ENCODE measurements at places on chromosomes 3 and 15.
A peak's percentile ranks its signal among the peaks of the same experiment; 100 is the strongest.

DNA sequence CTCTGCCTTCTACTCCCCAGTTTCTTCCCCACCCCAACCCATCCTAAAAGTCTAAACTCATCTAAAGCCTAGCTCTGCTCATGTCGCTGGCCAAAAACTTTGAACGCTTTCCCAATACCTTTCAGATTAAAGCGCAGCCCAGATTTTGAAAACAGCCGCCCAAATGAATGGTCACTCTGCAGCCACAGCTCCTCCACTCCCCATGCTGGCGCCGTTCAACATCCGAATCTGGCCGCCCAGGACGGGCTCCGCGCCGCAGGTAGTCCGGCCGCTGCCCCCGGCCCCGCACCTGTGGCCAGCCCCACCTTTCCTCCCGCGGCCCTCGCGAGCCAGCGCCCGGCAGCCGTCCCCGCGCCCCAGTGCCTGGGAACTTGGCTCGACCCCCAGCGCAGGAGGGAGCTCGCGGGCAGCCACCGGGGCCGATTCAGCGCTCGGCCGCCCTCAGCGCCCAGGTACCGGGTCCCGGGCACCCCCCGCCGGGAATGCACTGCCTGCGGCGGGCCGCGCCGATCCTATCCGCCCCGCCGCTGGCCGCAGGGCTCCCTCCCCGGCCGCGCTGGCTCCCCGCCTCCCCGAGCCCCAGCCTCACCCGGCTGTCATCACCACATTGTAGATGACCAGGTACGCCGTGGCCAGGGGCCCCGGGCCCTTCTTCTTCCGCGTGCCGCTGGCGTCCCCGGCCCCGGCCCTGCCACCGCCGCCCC lies 417 bp downstream of the HACD2 start:
- DNase-seq: peak; percentile 4

GRCh38 chr15:48388016-48388851 lies 57.0 kb downstream of the DUT start:
- no peak for DNase-seq

GRCh38 chr3:45180051-45180450 lies 33.9 kb upstream of the CDCP1 start:
- DNase-seq: no peak

DNA sequence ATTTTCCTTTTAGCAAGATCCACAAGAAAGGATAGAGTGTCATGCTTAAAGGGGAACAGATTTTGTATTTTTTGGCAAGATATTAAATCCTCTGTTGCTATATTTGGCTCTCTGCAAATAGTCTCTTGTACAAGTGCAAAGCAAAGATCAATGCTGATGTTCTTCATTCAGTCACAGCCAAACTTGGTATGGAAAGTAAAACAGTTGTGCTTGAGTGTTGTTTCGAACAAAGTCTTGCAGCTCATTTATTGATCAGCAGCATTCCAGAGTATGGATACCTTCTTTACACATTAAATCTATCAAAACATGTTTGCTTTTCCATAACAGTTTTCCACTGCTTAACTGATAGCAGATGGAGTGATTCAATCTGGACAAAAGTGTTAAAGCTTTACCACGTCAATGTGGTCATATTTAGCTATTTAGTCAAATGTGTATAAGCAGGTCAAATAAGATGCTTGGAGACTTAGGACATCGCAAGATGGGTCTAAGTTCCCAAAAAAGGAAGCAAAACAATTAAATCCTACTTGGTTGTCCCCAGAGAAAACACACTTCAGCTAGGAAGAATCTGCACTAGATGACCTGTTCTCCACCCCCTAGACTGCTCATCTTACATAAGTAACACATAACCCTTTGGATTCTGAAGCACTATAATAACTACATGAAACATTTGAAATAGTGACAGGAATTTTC lies 52.4 kb downstream of the VGLL3 start:
- DNase-seq: no peak

DNA sequence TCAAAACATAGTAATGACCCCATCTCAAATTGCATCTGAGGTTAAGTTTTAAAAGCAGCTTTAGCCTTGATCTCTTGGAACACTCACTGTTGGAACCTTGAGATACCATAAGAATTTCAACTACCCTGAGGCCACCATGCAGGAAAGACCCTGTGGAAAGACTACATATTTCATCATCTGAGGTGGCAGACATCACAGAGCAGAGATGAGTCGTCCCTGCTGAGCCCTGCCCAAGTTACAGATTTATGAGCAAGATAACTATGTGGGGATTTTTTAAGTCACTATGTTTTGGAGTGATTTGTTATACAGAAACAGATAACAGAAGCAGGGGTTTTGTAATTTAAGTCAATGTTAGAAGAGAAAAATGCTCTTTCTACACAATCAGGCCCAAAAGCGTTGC lies 168.4 kb downstream of the STAC start:
- DNase-seq: no peak

- no peak for DNase-seq
Measured at GRCh38 chr3:12307136-12307535, 18.3 kb downstream of the PPARG start.

GRCh38 chr3:19248143-19248542 lies 99.8 kb downstream of the KCNH8 start:
- DNase-seq: no peak

- no peak for DNase-seq
Measured at GRCh38 chr3:111848778-111849177, 10.3 kb upstream of the PHLDB2 start.
